ENCODE measurements at places on chromosomes 5 and 9.
A peak's percentile ranks its signal among the peaks of the same experiment; 100 is the strongest.

DNA sequence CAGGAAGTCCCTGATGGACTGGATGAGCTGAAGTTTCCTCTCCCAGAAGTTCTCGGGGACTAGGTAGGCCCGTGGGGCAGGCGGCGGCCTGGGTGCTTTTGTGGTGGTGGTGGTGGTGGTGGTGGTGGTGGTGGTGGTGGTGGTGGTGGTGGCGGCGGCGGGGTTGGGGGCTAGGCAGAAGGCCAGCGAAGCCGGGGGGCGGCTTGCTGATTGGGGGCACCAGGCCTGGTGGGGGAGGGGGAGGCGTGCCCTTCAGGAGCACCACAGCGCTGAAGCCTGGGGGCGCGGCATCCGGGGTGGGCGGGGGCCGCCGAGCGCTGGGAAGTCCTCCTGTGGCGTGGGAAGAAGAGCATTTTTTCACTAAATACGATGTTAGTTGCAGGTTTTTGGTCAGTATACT, 26.9 kb downstream of the SPATA31C1 start:
- no peak for DNase-seq

DNA sequence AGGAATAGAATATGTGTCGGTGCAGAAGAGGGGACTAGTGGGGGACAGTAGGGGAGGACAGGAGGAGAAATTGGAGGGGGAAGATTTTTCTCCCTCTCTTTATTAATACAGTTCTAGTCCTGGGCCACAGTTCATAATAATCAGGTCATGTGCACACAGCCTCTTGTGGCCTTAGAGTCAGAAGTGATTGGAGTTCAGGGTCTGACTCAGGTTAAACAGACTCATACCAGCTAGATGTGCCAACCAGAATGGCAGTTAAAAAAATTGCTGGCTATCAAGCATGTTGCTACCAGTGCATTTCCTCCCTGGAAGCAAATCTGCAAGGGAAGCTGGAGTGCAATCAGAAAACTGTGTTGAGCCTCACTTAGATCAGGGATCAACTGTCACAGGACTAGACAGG, 132.7 kb upstream of the MAP1B start:
- DNase-seq = no peak

GRCh38 chr9:118331622-118332045, 627.4 kb downstream of the TLR4 start:
- no peak for DNase-seq

GRCh38 chr5:115627295-115627865, 1.5 kb upstream of the TMED7 start:
- no peak for DNase-seq

GRCh38 chr9:133587466-133587865, 21.7 kb downstream of the FAM163B start:
- peak; percentile 60 for DNase-seq

DNA sequence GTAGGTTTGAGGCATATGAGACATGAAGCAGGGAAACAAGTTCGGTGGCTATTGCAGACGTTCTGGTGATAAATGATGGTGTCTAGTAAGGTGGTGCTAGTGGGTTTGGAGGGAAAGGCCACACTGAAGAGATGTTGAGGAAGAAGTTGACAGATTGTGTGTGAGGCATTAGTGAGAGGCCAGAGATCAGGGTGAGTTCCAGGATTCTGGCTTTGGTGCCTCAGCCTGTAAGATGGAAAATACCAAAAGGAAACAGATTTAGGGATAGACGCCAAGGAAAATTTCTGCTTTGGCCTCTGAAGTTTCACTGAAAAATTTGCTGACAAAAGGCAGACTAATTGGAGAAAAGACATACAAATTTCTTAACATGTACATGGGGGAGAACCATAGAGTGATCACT, 6.4 kb upstream of the PAIP1 start:
- DNase-seq = no peak

Measured in left lung (tissue), 14 donors.